Stimulated activated CD8-positive, alpha-beta memory T cell treated with anti-CD3 and anti-CD28 coated beads, Interleukin-7, amount 100 ng/mL, for 48 hours (primary cell): ENCODE measurements at places on chromosomes 13 and 19.
A peak's percentile ranks its signal among the peaks of the same experiment; 100 is the strongest.

DNA sequence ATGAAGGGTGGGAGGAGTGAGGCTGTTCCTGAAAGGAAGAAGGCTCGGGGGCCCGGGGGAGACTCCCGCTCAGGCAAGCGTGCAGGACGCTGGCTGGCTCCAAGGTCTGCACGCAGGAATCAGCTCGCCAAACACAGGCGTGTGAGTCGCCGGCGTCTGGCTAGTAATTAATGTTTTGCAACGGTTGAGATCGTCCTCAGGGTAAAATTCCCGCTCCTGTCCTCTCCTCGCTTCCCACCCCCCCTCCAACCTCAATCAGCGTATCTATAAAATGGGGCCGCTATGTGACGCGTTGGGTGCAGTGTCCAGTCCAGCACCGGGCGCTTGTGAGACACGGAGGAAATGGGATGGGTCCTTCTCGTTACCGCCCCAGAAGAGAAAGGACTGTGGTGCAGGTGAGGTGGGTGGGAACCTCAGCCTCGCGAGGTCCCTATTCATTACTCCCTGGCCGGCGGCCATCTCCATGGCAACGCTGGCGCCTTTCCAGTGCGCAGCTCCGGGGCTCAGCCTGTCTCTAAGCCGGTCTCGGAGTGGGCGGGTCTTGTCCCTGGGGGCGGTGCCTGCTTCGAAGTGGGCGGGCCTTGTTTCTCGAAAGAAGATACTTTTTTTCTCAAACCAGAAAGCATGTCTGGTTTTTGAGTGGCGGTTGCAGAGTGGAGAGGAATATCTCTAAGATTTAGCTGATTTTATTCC, 6.5 kb upstream of the ZNF579 start:
- DNase-seq = peak; percentile 90

GRCh38 chr13:57857945-57858344, 226.4 kb downstream of the PCDH17 start:
- no peak for DNase-seq

GRCh38 chr13:28440774-28441504, 54.0 kb downstream of the FLT1 start:
- no peak for DNase-seq

GRCh38 chr13:106986687-106987426, 418.9 kb upstream of the ARGLU1 start:
- DNase-seq = no peak

GRCh38 chr13:26727633-26728032, 33.0 kb downstream of the GPR12 start:
- DNase-seq = no peak

DNA sequence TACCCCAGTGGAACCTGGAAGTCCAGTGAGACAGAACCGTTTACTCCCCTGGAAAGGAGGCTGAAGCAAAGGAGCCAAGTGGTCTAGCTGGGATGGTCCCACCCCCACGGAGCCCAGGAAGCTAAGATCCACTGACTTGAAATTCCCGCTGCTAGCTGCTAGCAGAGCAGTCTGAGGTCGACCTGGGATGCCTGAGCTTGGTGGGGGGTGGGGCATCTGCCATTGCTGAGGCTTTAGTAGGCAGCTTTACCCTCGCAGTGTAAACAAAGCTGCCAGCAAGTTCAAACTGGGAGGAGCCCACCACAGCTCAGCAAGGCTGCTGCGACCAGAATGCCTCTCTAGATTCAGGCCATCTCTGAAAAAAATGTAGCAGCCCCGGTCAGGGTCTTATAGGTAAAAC, 437.0 kb downstream of the SUCLA2 start:
- no peak for DNase-seq
